Tibial nerve (tissue), 4 donors: ENCODE measurements at places on chromosomes 13 and 19. TPM values are rescaled to one million over a fixed set of nuclear protein-coding genes. Genes with fewer than 3 reads are reported as not detected.

The RFPL4A gene
- total RNA-seq = 1.2 TPM

The TEX101 gene
- total RNA-seq = not detected

The OR7A5 gene
- 0.42 TPM for total RNA-seq

The RTBDN gene
- total RNA-seq = not detected

The NANOS3 gene
- not detected for total RNA-seq

The ZIC2 gene
- not detected for total RNA-seq

The SPART gene
- total RNA-seq = 57.9 TPM

DNA sequence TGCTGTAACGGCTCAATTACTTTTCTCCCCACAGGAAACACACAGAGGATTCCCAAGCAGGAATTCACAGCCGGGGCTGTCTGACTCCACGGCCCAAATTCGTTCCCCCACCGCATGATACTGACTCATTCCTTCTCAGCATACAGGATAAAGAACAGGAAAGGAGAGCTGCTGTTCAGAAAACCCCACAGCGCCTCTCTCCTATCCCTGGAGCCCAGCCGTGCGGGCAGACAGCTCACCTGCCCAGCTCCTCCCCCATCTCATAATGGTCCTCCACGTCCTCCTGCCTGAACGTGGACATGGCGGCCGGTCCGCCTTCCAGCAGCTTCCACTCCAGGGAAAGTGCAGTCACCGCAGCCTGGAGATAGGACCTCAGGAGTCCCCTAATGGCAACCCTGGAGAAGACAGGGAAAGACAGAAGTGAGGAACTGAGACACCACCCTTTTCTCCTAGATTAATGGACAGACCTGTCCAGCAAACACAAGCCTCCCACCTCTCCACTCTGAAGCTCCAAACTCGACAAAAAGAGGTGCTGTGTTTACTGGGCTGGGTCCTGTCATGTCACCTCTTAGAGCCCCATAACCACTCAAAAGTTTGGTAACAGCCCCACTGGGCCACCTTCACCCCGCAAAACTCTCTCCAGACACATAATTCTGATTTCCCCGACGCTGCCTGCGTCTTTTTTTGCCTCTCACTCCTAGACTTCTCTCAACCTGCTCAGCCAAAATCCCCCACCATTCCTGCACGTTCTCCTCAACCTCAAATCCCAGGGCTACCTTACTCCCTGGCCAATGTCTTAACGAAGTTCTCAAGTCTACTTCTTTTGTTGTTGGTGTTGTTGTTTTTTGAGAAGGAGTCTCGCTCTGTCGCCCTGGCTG, 1.2 kb downstream of the DAPK3 start:
- H3K27ac ChIP-seq = peak overlapping the region; percentile 95
- peaks cover 3% of the 10 kb centered on the region for H3K4me1 ChIP-seq
- peak overlapping the region; percentile 98 for H3K4me3 ChIP-seq
- no peak for DNase-seq

DNA sequence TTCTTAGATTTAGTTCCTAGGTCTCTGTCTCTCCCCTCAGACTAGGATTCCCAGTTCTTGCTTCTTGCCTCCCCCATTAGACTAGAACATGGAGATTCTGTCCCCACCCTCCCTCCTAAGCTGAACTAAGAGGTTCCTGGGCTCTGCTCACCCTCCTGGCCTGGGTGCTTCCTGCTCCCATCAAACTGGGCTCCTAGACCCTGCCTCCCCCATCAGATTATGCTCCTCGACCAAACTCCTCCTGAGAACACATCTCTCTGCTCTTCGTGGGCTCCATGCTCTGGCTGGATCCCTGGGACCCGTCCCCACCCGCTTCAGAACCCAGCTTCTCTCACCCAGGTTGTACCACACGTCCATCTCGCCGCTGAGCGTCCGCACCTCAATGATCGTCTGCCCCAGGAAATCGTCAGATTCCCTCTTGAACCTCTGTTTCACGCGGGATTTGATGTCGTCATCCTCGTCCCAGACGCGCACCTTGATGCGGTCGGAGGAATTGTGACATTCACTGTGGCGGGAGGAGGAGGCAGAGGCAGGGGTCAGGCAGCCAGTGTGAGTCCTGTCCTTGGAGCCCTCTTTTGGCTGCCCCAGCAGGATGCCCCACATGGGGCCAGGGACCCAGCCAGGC, 42.7 kb downstream of the UNC13A start:
- DNase-seq = no peak
- H3K36me3 ChIP-seq = no peaks in the 10 kb centered on the region
- no peak overlapping the region for H3K27ac ChIP-seq
- no peaks in the 10 kb centered on the region for H3K4me1 ChIP-seq
- no peaks in the 10 kb centered on the region for H3K27me3 ChIP-seq

GRCh38 chr13:26280822-26281221, 26.9 kb downstream of the CDK8 start:
- H3K4me1 ChIP-seq = no peaks in the 10 kb centered on the region
- peaks cover 11% of the 10 kb centered on the region for H3K36me3 ChIP-seq
- H3K4me3 ChIP-seq = no peak overlapping the region
- H3K27ac ChIP-seq = no peak overlapping the region

DNA sequence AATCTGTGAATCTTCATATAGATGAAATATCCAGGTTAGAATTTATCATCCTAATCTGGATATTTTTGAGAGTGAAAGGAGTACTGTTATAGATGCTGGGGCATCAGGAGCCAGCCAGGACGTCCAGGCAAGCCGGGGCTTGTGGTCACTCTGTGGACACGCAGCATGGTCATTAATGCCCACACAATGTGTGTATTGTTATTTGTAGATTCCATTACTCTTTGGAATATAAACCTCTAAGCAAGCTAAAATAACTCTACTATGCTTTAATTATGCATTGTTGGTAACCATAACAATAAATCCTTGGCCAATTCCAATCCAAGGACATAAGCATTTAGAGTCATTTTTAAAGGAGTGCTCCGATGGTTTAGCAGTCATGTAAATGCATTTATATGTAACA, 137.9 kb downstream of the TM9SF2 start:
- no peak overlapping the region for H3K27ac ChIP-seq
- no peaks in the 10 kb centered on the region for H3K4me1 ChIP-seq
- no peak for DNase-seq
- no peaks in the 10 kb centered on the region for H3K27me3 ChIP-seq

- peaks cover 38% of the 10 kb centered on the region for H3K36me3 ChIP-seq
- H3K4me3 ChIP-seq = no peak overlapping the region
- H3K4me1 ChIP-seq = no peaks in the 10 kb centered on the region
- DNase-seq = no peak
- H3K27ac ChIP-seq = no peak overlapping the region
These were observed 99.2 kb upstream of the KLF5 start for GRCh38 chr13:72959643-72960042.

DNA sequence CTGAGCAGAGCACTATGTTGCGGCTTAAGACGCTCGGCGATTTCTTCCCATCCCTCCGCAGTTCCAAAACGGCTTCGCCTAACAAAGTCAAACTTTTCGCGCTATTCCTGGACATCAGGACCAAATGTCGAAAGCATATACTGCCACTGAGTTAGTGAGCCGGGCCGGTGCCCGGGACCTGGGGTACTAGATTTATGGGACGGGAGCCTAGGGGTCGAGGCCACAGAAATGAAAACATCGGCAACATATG, 699 bp downstream of the RCBTB2 start:
- H3K27me3 ChIP-seq = no peaks in the 10 kb centered on the region
- no peak for DNase-seq
- peak overlapping the region; percentile 74 for H3K4me3 ChIP-seq
- peak overlapping the region; percentile 99 for H3K27ac ChIP-seq
- no peaks in the 10 kb centered on the region for H3K36me3 ChIP-seq

- H3K27me3 ChIP-seq = no peaks in the 10 kb centered on the region
- no peaks in the 10 kb centered on the region for H3K4me1 ChIP-seq
- no peak for DNase-seq
- no peak overlapping the region for H3K4me3 ChIP-seq
These were observed 6.8 kb upstream of the DPRX start for GRCh38 chr19:53624771-53625545.

- no peaks in the 10 kb centered on the region for H3K27me3 ChIP-seq
- no peak overlapping the region for H3K4me3 ChIP-seq
- no peak for DNase-seq
- no peaks in the 10 kb centered on the region for H3K4me1 ChIP-seq
These were observed 126.1 kb upstream of the KL start for GRCh38 chr13:32889986-32890565.

DNA sequence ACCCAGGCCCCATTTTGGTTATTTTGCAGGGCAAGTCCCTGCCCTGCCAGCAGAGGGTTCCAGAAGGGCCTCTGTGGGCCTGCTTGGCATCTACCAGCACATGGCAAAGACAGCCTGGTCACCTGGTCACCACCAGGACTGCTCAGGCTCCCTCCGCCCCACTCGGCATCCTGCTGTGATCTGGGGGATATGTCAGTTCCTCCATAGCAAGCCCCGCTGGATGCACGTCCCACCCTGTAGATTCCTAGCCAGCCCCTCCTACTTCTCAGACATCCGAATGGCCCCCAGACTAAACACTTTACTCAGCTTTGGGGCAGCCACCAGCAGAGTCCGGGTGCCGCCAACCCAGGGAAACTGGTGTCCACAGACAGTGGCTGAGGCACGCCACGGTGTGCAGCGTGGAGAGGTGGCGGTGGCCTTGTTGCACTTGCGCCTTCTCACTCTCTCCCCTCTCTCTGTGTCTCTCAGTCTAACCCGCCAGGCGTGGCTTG, 31.8 kb upstream of the USE1 start:
- peaks cover 20% of the 10 kb centered on the region for H3K36me3 ChIP-seq
- H3K4me3 ChIP-seq = no peak overlapping the region
- no peak for DNase-seq

DNA sequence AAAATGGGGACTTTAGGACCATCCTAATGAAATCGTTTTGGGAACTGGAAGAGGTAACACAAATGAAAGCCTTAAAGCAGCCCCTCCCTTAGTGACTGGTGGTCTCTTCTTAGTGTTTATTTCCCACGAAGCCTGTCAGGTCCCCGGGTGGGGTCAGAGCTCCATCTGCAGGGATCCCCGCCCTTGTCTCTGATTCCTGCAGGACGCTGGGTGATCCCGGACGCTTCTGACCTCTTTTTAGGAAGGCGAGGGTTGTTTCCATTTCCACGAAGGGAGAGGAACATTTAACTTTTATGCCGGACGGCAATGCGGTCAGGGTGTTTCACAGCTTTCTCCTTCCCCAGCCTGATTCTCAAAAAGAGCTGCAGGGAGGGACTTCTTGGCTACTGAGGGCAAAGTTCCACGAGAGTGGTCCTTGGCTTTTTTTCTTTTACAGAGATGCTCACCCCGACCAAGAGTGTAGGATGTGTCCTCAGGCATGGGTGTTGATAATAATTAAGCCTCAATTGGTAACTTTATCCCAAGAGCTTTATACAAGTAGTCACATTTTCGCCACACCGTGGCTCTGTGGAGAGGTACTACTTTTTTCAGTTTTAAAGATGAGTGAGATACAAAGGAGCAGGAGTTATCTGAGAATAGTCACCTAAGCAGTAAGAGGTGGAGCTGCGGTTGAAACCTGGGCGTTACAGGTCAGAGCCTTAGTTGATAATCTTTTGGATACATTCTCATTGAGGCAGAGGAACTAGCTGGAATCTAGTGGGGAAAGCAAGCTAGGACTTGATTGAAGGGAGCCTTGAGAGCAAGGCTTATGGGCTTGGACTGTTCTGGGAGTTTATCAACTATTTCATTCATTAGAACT, 813 bp downstream of the ZNF284 start:
- H3K4me3 ChIP-seq = peak overlapping the region; percentile 59
- no peaks in the 10 kb centered on the region for H3K27me3 ChIP-seq
- peaks cover 28% of the 10 kb centered on the region for H3K36me3 ChIP-seq
- H3K27ac ChIP-seq = no peak overlapping the region
- no peak for DNase-seq

- no peak for DNase-seq
- H3K4me1 ChIP-seq = no peaks in the 10 kb centered on the region
- no peak overlapping the region for H3K27ac ChIP-seq
- no peaks in the 10 kb centered on the region for H3K36me3 ChIP-seq
- H3K4me3 ChIP-seq = no peak overlapping the region
These were observed 20.5 kb downstream of the MICU2 start for GRCh38 chr13:21583478-21583877.

- H3K4me3 ChIP-seq = no peak overlapping the region
- H3K36me3 ChIP-seq = no peaks in the 10 kb centered on the region
- peaks cover 19% of the 10 kb centered on the region for H3K4me1 ChIP-seq
- no peak for DNase-seq
These were observed 4.9 kb downstream of the KBTBD6 start for GRCh38 chr13:41127701-41128100.

- H3K27me3 ChIP-seq = no peaks in the 10 kb centered on the region
- H3K27ac ChIP-seq = no peak overlapping the region
- no peak for DNase-seq
- no peak overlapping the region for H3K4me3 ChIP-seq
- H3K4me1 ChIP-seq = no peaks in the 10 kb centered on the region
These were observed 13.4 kb downstream of the SERP2 start for GRCh38 chr13:44386913-44387556.

DNA sequence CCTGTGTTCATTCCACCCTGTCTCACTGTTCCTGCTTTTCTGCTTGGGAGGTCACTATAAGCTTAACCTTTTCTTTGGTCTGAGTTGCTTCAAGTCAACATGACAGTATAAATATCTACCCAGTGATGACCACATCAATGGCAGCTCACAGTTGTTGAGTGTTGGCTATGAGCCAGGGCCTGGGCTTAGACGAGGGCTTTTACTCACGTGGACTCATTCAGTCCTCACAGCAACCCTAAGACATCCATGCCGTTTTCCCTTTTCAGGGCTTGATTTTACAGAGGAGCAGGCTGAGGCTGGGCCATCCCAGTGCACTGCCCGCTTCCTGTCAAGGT, 10.2 kb upstream of the CCDC97 start:
- no peaks in the 10 kb centered on the region for H3K27me3 ChIP-seq
- no peak overlapping the region for H3K4me3 ChIP-seq
- H3K4me1 ChIP-seq = peaks cover 56% of the 10 kb centered on the region
- H3K27ac ChIP-seq = peak overlapping the region; percentile 78
- DNase-seq = peak; percentile 41

GRCh38 chr13:58500938-58501337, 869.4 kb downstream of the PCDH17 start:
- no peaks in the 10 kb centered on the region for H3K4me1 ChIP-seq
- DNase-seq = no peak
- H3K27ac ChIP-seq = no peak overlapping the region
- H3K27me3 ChIP-seq = no peaks in the 10 kb centered on the region

GRCh38 chr19:17755977-17756670, 4.8 kb downstream of the FCHO1 start:
- H3K27me3 ChIP-seq = no peaks in the 10 kb centered on the region
- no peak for DNase-seq
- H3K27ac ChIP-seq = no peak overlapping the region
- no peak overlapping the region for H3K4me3 ChIP-seq
